Stimulated activated naive B cell treated with anti-CD40 and anti-IgM and Interleukin-4, amounts not matched to agents 10 μg/mL and 1 μg/mL and 100 μg/mL, for 72 hours (primary cell): ENCODE measurements at places on chromosomes 7 and 10.

GRCh38 chr7:13055732-13056368 lies 368.4 kb downstream of the ARL4A start:
- DNase-seq, result no peak
- H3K36me3 ChIP-seq, result peaks cover 3% of the 10 kb centered on the region
- peaks cover 21% of the 10 kb centered on the region for H3K4me1 ChIP-seq
- peak overlapping the region; percentile 37 for H3K27ac ChIP-seq

DNA sequence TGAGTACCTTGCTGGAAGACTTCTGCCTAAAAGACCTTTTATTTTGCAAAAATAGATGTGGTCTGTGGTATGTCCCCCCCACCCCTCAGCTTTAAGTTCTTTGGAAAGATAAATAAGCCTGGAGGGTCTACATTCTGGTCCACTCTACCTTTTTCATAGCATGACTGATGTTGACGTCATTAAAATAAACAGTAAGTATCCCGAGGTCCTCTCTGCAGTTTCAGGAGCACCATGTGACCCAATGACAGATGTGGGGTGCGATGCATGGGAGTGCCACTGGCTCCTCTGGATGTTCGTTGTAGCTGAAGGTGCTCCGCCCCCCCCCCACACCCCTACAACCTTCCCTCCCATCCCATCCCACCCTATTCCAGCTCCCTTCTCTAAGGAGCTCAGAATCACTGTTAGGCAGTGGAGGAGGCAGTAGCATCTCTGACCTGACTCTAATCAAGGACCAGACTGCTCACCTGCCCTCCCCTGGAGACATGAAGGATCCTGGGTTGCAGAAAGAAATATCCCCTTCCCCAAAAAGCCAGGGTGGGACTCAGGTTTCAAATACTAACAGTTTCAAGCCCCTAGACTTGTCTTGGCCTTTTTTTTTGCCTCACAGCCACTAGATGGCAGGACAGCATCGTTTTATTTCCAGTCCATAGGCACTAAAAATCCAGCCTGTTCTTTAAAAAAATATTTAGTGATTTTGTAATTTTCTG lies 25.1 kb downstream of the CASP7 start:
- no peak overlapping the region for H3K4me3 ChIP-seq
- H3K36me3 ChIP-seq, result peaks cover 49% of the 10 kb centered on the region
- no peak overlapping the region for H3K27ac ChIP-seq
- no peak for DNase-seq
- no peaks in the 10 kb centered on the region for H3K27me3 ChIP-seq

DNA sequence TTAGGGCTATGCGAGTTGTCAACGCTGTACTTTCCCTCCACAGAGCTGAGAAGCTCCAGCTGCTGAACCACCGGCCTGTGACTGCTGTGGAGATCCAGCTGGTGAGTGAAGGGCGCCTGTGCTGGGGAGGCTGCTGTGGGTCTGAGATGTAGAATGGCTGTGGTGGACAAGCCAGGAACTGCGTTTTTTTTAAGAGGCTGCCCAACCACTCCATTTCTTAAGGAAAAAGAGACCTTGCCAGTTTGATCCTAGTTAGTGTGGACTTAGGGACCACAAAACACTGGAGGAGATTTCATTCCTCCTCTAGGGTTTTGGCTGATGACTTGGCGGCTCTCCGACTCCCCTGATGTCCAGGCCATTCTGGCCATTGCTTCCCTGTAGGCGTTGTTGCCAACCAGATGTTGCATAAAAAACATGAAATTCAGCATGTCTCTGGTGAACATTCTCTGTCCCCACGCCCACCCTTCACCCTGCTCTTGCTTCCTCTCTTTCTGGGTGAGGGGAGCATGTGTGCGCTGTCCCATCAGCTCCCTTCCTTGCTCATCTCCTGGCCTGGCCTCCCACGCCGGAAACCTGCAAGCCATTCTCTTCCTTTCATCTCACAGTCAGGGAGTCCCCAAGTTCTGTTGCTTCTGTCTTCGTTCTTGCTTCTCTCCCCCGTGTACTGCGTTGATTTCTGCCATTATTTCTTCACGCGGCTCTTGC lies 30.9 kb downstream of the CRCP start:
- peaks cover 57% of the 10 kb centered on the region for H3K36me3 ChIP-seq
- H3K27ac ChIP-seq, result no peak overlapping the region
- peaks cover 6% of the 10 kb centered on the region for H3K4me1 ChIP-seq
- no peak overlapping the region for H3K4me3 ChIP-seq
- no peaks in the 10 kb centered on the region for H3K27me3 ChIP-seq

GRCh38 chr10:117431160-117431559 lies 55.9 kb upstream of the PDZD8 start:
- H3K4me1 ChIP-seq, result no peaks in the 10 kb centered on the region
- no peak overlapping the region for H3K27ac ChIP-seq

- H3K4me1 ChIP-seq, result no peaks in the 10 kb centered on the region
- H3K27ac ChIP-seq, result no peak overlapping the region
- no peak overlapping the region for H3K4me3 ChIP-seq
Observed at GRCh38 chr7:158143196-158144120, 444.2 kb downstream of the PTPRN2 start.

- peaks cover 9% of the 10 kb centered on the region for H3K36me3 ChIP-seq
- no peak overlapping the region for H3K4me3 ChIP-seq
- H3K27ac ChIP-seq, result peak overlapping the region; percentile 67
- DNase-seq, result no peak
- H3K4me1 ChIP-seq, result peaks cover 50% of the 10 kb centered on the region
Observed at GRCh38 chr7:50276483-50276882, 28.0 kb upstream of the IKZF1 start.

DNA sequence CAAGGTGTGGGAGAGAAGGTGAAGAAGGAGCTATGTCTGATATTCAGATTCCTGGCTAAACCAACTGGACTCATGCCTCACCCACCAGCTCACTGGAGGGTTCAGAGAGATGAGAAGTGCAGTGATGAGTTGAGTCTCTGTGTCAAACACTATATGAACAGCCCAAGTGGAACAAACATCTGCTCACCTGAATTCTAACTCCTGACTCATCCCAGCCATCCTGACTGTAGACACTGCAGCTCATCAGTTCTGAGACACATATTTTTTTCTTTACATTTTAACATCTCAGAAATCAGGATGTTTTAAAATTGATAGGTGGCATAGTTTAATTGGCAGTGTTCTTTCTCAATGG lies 27.3 kb downstream of the GSDME start:
- H3K4me1 ChIP-seq, result peaks cover 30% of the 10 kb centered on the region
- DNase-seq, result no peak
- no peak overlapping the region for H3K27ac ChIP-seq
- peaks cover 7% of the 10 kb centered on the region for H3K27me3 ChIP-seq

GRCh38 chr7:134355004-134355525 lies 38.3 kb upstream of the SLC35B4 start:
- H3K27me3 ChIP-seq, result peaks cover 20% of the 10 kb centered on the region
- no peak for DNase-seq
- H3K4me3 ChIP-seq, result no peak overlapping the region
- no peak overlapping the region for H3K27ac ChIP-seq

- peaks cover 8% of the 10 kb centered on the region for H3K27me3 ChIP-seq
- no peaks in the 10 kb centered on the region for H3K36me3 ChIP-seq
- no peak overlapping the region for H3K4me3 ChIP-seq
- H3K4me1 ChIP-seq, result no peaks in the 10 kb centered on the region
- DNase-seq, result no peak
- H3K27ac ChIP-seq, result no peak overlapping the region
Observed at GRCh38 chr10:112911206-112911605, 38.8 kb upstream of the TCF7L2 start.

GRCh38 chr7:117064688-117065087 lies 111.4 kb downstream of the ST7 start:
- H3K27ac ChIP-seq, result no peak overlapping the region
- H3K36me3 ChIP-seq, result no peaks in the 10 kb centered on the region
- H3K27me3 ChIP-seq, result no peaks in the 10 kb centered on the region
- H3K4me1 ChIP-seq, result peaks cover 6% of the 10 kb centered on the region

GRCh38 chr10:117163061-117163953 lies 25.2 kb upstream of the VAX1 start:
- peaks cover 10% of the 10 kb centered on the region for H3K4me1 ChIP-seq
- H3K27me3 ChIP-seq, result peaks cover 68% of the 10 kb centered on the region
- H3K27ac ChIP-seq, result peak overlapping the region; percentile 25
- no peaks in the 10 kb centered on the region for H3K36me3 ChIP-seq

GRCh38 chr7:99325001-99325493 lies 651 bp upstream of the ARPC1A start:
- no peaks in the 10 kb centered on the region for H3K27me3 ChIP-seq
- H3K27ac ChIP-seq, result peak overlapping the region; percentile 97
- H3K4me3 ChIP-seq, result peak overlapping the region; percentile 96
- H3K36me3 ChIP-seq, result peaks cover 9% of the 10 kb centered on the region

DNA sequence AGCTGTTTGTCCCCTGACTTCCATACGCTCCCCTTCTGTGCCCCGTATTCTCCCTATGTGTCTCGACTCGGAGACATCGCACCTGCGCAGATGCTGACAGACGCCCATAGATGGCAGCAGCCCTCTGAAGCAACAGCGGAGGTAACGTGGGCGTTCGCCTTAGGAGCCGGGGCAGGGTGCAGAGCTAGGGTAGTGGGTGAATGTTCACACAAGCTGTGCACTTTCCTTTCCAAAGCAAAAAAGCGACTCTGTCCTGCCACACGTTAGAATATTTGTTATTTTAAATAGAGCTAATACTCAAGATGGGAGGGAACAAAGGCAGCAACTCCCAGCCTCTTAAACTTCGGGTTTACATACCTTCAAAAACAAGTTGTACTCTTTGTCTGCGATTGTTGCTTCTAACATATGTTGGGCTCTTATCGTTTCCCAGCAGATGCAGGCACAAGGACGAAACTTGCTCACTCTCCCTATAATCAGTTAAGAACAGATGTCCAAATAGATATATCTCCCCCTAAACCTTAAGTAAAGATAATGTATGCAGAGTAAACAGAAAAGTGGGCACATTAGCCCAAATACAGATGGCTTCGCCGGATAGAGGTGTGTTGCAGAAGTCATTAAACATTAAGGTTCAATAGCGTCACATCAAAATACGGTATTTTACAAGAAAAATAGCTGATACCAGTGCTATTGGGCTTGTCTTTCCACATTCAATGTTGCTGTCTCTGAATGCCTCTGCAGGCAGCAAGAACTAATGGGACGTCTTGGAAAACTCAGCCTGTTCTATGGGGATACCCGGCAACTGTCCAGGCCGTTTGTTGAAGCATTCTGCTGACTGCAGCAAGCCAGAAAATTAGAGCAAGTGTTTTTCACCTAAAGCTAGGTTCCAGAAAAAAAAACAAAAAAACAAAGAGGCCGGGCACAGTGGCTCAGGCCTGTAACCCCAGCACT lies 340.3 kb upstream of the PRKCQ start:
- peak; percentile 71 for DNase-seq
- peak overlapping the region; percentile 47 for H3K27ac ChIP-seq
- peaks cover 3% of the 10 kb centered on the region for H3K36me3 ChIP-seq
- peaks cover 15% of the 10 kb centered on the region for H3K27me3 ChIP-seq

GRCh38 chr10:127346604-127347003 lies 150.2 kb upstream of the INSYN2A start:
- no peak overlapping the region for H3K27ac ChIP-seq
- no peak overlapping the region for H3K4me3 ChIP-seq
- no peaks in the 10 kb centered on the region for H3K36me3 ChIP-seq
- H3K4me1 ChIP-seq, result no peaks in the 10 kb centered on the region
- DNase-seq, result peak; percentile 13
- H3K27me3 ChIP-seq, result no peaks in the 10 kb centered on the region

GRCh38 chr10:100970076-100970913 lies 991 bp downstream of the SEMA4G start:
- H3K4me3 ChIP-seq, result peak overlapping the region; percentile 79
- no peaks in the 10 kb centered on the region for H3K27me3 ChIP-seq
- peaks cover 8% of the 10 kb centered on the region for H3K4me1 ChIP-seq
- H3K27ac ChIP-seq, result no peak overlapping the region
- DNase-seq, result no peak

GRCh38 chr10:11424456-11425295 lies 186.8 kb downstream of the USP6NL start:
- no peak for DNase-seq
- peaks cover 2% of the 10 kb centered on the region for H3K4me1 ChIP-seq
- peaks cover 8% of the 10 kb centered on the region for H3K36me3 ChIP-seq
- H3K27me3 ChIP-seq, result no peaks in the 10 kb centered on the region

DNA sequence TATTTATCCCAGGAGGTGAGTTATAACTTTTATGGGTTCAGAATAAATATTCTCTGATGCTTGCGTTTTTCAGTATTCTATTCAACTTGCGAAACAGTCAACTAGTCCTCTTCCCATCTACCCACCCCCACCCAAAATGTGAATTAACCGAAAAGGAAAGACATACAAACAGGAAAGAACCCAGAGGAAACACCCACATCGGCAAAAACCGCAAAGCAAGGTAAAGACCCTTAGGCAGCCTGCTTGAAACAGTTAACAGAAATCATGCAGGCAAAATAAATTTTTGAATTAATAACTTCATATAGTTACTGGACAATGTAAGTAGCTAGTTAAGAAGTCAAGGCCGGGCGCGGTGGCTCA lies 5.4 kb downstream of the ZC3HAV1 start:
- H3K27ac ChIP-seq, result peak overlapping the region; percentile 91
- no peaks in the 10 kb centered on the region for H3K27me3 ChIP-seq
- H3K36me3 ChIP-seq, result peaks cover 53% of the 10 kb centered on the region
- H3K4me3 ChIP-seq, result peak overlapping the region; percentile 85

DNA sequence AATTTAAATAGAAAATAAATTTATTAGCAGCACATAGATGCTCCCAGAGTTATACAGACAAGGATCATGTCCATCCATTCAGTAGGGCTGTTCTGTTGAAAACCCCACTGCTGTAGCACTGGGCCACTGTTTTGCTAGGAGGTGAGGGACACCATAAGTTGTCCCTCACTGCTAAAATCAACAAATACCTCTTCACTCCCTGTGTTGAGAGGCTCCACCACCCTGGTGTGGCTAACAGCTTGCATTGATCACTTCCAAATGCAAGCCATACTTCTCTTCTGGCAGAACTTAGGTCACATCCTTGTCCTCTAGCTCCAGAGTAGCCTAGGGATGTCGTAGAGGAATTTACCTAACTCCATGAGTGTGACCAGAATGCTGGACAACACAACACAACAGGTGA lies 55.4 kb downstream of the MDFIC start:
- H3K4me1 ChIP-seq, result peaks cover 8% of the 10 kb centered on the region
- H3K36me3 ChIP-seq, result peaks cover 35% of the 10 kb centered on the region
- H3K27me3 ChIP-seq, result no peaks in the 10 kb centered on the region
- H3K4me3 ChIP-seq, result no peak overlapping the region

DNA sequence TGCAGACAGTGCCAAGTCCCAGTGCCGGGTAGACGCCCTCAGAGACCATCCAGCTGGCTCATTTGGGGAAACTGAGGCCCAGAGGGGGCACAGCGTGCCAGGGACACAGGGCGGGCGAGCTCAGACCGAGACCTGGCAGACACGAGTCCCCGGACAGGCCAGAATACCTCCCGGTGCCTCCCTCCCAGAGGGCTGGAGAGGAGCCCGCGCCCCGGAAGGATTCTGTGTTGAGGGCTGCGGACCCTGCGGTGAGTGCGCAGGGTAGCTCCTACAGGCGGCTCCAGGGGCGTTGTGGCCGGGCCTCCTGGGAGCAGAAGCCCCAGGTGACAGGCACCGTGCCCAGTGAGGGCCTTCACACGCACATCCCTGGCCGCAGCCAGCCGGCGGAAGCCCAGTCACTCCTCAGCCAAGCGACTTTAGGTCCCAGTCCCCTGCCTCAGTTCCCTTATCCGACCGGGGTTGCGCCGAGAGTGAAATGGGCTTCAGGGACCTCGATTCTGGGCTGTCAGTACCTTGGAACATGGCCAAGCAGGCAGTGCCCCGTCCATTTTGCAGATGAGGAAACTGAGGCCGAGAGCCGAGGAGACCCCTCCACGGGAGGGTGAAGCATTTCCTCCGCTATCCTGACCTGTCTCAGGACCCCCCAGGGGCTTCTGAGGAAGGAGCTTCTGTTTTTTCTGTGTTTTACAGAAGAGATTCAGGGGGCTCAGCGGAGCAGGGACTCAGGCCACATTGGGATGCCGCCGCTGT lies 73.6 kb downstream of the ELFN1 start:
- no peak overlapping the region for H3K27ac ChIP-seq
- H3K4me1 ChIP-seq, result peaks cover 18% of the 10 kb centered on the region
- H3K36me3 ChIP-seq, result peaks cover 2% of the 10 kb centered on the region
- no peak for DNase-seq
